Mesothelial cell of epicardium (in vitro differentiated cells): ENCODE measurements at places on chromosomes 4 and X.

- DNase-seq: no peak
Observed at GRCh38 chrX:75303795-75304194, 29.9 kb downstream of the UPRT start.

DNA sequence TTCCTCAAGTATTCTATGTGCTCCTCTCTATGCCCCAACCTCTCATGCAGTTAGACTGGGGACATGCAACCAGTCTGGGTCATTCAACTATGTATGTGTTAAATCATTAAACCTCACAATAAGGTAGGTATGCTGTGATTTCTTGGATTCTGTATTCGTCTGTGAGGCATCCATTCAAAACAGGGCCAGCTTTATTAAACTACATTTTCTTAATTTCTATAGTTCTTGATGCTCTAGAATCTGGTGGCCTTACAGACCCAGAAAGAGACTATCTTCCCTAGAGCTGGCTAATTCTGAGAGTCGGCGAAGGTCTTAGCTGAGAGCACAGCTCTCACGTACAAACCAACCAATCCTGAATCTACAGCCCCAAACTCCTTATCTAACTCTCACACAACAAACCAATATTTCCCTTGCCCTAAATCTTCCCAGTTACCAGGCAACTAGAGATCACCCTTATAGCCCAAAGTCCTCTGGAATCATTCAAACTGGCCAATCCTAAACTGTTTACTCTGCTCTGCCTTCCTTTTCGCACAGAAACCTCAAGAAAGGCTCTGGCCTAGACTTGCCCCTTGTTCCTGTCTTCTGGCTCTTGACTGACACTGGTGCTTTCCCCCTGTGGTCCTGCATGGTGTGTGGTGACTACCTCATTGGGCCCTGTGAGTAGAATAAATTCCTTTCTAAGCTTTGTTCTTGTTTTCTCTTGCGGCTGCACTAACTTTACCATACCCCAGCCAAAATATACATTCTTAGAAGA lies 203.5 kb upstream of the TET2 start:
- no peak for DNase-seq

GRCh38 chr4:7763788-7764187 lies 175.9 kb downstream of the AFAP1 start:
- DNase-seq: no peak

- DNase-seq: no peak
Observed at GRCh38 chr4:20297783-20298182, 46.1 kb downstream of the SLIT2 start.
